ENCODE measurements at places on chromosomes 12 and 14. TPM values are rescaled to one million over a fixed set of nuclear protein-coding genes. Genes with fewer than 3 reads are reported as not detected.

DNA sequence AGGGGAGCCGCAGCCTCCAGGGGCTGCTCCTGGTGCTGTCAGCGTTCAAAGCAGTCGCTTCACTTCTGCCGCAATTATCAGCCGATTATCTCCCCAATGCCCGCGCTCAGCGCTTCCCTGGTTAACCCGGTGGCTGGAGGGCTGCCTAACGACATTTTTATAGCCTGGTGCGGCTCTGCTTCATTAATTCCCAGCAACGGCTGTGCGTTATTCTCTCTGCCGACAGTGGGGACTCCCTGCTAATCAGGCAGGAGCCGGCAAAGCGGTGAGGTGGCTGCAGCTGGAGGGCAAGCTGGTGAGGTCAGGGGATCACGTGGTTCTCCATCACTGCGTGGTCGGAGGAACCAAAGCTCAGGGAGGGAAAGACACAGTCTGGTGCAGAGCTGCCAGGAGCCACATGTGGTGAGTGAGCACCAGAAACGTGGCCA lies 62.9 kb downstream of the GLRX5 start:
- no peak for DNase-seq

- DNase-seq: no peak
Observed at GRCh38 chr12:41162461-41162860, 25.7 kb upstream of the PDZRN4 start.

- no peak for DNase-seq
Observed at GRCh38 chr12:128314611-128315010, 47.6 kb downstream of the TMEM132C start.

GRCh38 chr14:61780125-61780524 lies 17.9 kb downstream of the SNAPC1 start:
- no peak for DNase-seq

GRCh38 chr12:22048351-22049041 lies 2.5 kb downstream of the CMAS start:
- DNase-seq: no peak

GRCh38 chr12:107131832-107132616 lies 38.7 kb upstream of the CRY1 start:
- no peak for DNase-seq

NPAS3 gene
- polyA plus RNA-seq: not detected

STYK1 gene
- polyA plus RNA-seq: 9.0 TPM

SMAGP gene
- 81.7 TPM for polyA plus RNA-seq

GYS2 gene
- not detected for polyA plus RNA-seq

SMCO2 gene
- not detected for polyA plus RNA-seq

AMHR2 gene
- polyA plus RNA-seq: not detected

SAMD15 gene
- polyA plus RNA-seq: 0.36 TPM
